ENCODE measurements at places on chromosomes 5 and 9.

- no peak for DNase-seq
Measured at GRCh38 chr5:151234476-151235238, 10.8 kb upstream of the CCDC69 start.

DNA sequence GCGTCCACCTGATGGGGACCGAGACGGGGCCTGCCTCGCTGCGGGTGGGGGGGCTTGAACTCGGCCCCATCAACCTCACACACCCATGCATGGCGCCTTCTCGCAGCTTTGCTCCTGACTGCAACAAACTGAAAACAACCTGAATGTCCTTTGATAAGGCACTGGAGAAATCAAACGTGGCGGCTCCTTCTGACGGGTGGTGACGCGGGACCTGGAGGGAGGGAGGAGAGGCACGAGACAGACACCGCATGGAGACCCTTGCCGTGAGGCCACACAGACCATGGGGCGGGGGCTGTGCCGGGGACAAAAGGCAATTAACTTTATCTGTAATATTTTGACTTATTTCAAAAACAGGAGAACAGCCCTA, 48.6 kb downstream of the NACC2 start:
- DNase-seq, result no peak

GRCh38 chr5:81010336-81011169, 50.4 kb downstream of the RASGRF2 start:
- DNase-seq, result no peak

DNA sequence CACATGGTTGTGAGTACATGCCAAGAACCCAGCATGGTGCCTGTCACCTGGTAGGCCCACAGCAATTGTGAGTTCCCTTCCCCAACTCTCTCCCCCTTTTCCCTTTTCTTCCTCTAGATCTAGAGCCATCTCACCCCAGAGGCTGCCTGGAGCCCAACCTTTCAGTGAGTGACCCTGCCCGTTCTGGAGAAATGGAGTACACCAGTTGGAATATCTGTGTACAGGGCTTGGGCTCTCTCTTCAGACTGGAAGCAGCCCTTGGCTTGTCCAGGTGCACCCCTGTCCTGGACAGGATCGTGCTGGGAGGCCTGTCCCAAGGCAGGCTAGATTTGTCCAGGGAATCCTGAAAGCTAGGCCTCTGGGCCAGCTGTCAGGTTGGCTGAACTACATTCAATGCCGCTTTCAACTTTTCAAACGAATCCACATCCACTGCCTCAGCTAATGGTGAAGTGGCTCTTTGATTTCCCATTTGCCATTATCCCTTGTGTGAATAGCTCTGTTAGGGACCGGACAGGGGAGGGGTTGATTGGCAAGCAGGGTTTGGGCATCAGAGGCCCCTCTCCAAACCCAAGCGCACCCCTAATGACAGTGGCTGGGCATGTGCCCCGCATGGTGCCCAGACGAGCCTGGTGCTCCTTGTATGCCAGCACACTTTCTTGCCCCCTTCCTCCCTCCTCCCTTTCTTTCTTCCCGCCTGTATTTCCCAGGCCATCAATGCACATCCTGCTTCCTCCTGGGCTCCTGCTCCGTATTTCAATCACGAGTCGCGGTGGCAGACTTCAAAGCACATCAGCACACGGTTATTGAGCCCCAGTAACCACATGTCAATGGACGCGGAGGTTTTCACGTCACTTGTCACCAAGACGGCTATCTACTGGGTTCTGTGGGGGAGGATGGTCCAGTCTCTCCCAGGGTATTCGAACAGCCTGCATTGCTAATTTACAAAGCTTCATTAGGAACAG, 211.2 kb downstream of the DAB2IP start:
- DNase-seq, result no peak

- DNase-seq, result no peak
Measured at GRCh38 chr9:114899461-114899860, 30.9 kb downstream of the TNFSF8 start.

DNA sequence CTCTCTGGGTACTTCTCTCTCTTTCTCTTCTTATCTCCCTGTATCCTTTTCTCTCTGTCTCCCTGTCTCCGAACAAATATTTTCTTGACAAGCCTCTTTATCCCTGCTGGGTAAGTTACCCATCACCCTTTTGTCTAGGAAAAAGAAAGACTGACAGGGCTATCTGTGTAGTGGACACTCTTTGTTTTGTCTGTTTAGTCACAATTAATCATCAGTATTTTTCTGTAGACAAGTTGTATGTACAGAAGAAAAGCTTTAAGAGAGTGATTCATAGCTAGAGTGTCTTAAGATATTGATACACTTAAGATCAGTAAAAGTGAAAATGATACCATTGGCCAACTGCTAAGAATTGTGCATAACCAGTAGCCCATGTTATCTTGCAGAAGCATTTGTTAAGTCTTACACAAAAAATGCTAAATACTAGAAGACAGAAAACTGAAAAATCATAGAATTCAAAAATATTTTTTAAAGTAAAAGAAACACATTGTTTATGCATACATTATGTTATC, 1043.8 kb upstream of the EDIL3 start:
- DNase-seq, result no peak

DNA sequence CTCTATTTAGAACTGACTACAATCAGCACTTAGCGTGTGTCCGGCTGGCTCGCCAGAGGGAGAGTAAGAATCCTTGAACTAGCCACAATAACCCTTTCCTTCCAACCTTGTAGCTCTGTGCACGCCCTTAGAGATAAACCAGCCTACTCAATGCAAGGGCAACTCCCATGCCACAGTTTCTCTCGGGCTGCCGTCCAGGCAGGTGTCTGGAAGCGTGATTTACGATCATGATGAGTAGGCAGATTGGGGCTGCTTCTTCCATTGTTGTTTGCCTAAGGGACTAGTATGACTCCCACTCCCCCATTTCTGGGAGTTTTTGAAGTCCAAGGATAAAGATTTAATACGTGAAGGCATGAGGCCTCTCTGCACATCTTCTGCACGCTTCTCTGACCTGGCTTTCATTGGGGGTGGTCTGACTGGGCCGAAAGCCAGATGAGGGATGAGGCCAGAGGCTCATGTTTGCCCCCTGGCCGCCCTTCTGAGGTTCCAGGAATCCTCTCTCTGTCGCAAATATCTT, 134.0 kb upstream of the MYO10 start:
- DNase-seq, result no peak

- peak; percentile 37 for DNase-seq
Measured at GRCh38 chr5:76473661-76474060, 70.6 kb downstream of the IQGAP2 start.

GRCh38 chr5:81145329-81145935, 87.7 kb upstream of the CKMT2 start:
- DNase-seq, result no peak

- no peak for DNase-seq
Measured at GRCh38 chr5:120082316-120083068, 381.6 kb upstream of the PRR16 start.

DNA sequence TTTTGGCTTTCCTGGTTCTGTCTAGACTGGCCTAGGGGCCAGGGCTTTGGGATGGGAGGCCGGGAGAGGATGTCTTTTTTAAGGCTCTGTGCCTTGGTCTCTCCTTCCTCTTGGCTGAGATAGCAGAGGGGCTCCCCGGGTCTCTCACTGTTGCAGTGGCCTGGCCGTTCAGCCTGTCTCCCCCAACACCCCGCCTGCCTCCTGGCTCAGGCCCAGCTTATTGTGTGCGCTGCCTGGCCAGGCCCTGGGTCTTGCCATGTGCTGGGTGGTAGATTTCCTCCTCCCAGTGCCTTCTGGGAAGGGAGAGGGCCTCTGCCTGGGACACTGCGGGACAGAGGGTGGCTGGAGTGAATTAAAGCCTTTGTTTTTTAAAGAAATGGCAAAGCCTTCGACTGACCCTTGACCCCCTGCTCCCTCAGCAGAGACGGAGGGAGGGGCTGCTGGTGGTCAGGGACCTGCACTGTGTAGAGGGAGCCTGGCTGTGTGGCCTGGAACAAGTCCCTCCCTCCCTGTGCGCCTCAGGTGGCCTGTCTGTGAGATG, 11.1 kb downstream of the FPGS start:
- DNase-seq, result no peak

DNA sequence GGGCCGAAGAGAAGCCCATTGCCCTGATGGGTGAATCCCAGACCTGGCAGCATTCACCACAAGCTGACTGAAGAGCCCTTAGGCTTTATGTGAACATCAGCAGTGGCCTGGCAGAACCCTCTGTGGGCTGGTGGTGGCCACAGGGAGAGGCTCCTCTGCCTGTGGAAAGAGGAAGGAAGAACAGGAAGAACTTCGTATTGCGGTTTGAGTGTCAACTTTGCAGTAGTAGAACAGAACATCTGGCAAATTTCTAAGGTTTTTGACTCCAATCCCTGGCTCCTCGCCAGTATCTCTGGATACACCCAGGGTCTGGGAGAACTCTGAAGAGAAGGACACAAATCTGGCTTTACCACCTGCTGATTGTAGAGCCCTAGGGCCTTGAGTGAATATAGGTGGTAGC, 356.4 kb upstream of the GRAMD2B start:
- DNase-seq, result no peak

GRCh38 chr5:16574789-16575721, 41.7 kb downstream of the RETREG1 start:
- no peak for DNase-seq

- no peak for DNase-seq
Measured at GRCh38 chr9:114093031-114093471, 6.0 kb downstream of the KIF12 start.

- DNase-seq, result no peak
Measured at GRCh38 chr9:16710888-16711287, 159.6 kb downstream of the BNC2 start.
